ENCODE measurements at places on chromosomes 1 and 21. TPM values are rescaled to one million over a fixed set of nuclear protein-coding genes. Genes with fewer than 3 reads are reported as not detected.

The LINGO4 gene
- total RNA-seq: not detected

The TSSK3 gene
- total RNA-seq: not detected

The TMEM81 gene
- 0.77 TPM for total RNA-seq

The SYT14 gene
- 0.35 TPM for total RNA-seq

The VHLL gene
- total RNA-seq: not detected

The ARF1 gene
- 401 TPM for total RNA-seq

The TRIM63 gene
- total RNA-seq: not detected

The CORT gene
- total RNA-seq: not detected

The SYT6 gene
- not detected for total RNA-seq

The TMCC2 gene
- total RNA-seq: 2.7 TPM

The ZNF648 gene
- total RNA-seq: not detected

The GJA8 gene
- not detected for total RNA-seq

The GPR37L1 gene
- total RNA-seq: not detected

The NUP210L gene
- not detected for total RNA-seq

The LCA5L gene
- total RNA-seq: 2.5 TPM

The RBP7 gene
- not detected for total RNA-seq

The STPG1 gene
- 2.1 TPM for total RNA-seq

The BRINP3 gene
- not detected for total RNA-seq

The CFAP107 gene
- total RNA-seq: not detected

The PSMB2 gene
- 35.3 TPM for total RNA-seq

The PTBP2 gene
- 4.3 TPM for total RNA-seq

The RUNX3 gene
- not detected for total RNA-seq

The TENT5C gene
- total RNA-seq: 0.58 TPM

The VCAM1 gene
- total RNA-seq: 5.4 TPM

The AKR7A2 gene
- 128 TPM for total RNA-seq

The CLCA4 gene
- total RNA-seq: not detected

The PRDM16 gene
- under 0.01 TPM for total RNA-seq

The DNALI1 gene
- 2.9 TPM for total RNA-seq

The NES gene
- total RNA-seq: 26.6 TPM

The CSTB gene
- 19.6 TPM for total RNA-seq

The PRAMEF11 gene
- not detected for total RNA-seq

The OPTC gene
- total RNA-seq: not detected

The CBR3 gene
- 7.4 TPM for total RNA-seq

The CASQ2 gene
- total RNA-seq: not detected

The ZNF593OS gene
- total RNA-seq: not detected

The GPBP1L1 gene
- total RNA-seq: 44.5 TPM
